ENCODE measurements at places on chromosomes 11 and 22.
A peak's percentile ranks its signal among the peaks of the same experiment; 100 is the strongest.

- no peak for DNase-seq
These were observed 11.7 kb downstream of the RNF141 start for GRCh38 chr11:10529279-10529678.

DNA sequence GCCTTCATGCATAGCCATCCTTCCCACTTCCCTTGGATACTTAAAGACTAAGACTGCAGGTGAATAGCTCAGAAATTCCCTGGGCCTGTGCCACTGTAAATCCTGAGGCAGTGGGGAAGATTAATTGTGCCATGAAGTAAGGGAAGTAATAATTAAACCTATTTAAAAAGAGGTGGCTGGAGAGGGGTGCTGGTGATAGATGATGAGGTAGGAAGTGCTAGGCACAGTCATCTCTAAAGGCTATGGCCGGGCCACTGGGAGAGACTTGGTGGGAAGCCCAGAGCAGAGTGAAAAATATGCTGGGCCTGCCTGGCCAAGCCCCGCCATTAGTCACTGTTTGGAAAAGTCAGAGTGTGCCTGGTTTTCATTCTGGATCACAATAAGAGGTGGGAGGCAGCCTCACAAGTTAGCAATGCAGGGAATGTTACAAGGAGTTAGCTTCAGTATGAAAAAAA, 197.2 kb upstream of the PITPNB start:
- DNase-seq: no peak

- DNase-seq: no peak
These were observed 8.0 kb upstream of the ZBTB16 start for GRCh38 chr11:114051558-114051957.

- no peak for DNase-seq
These were observed 31.9 kb downstream of the GDPD4 start for GRCh38 chr11:77269484-77270123.

- no peak for DNase-seq
These were observed 76.4 kb upstream of the MTNR1B start for GRCh38 chr11:92892802-92893684.

GRCh38 chr22:47552541-47553205, 790.2 kb downstream of the TBC1D22A start:
- no peak for DNase-seq

DNA sequence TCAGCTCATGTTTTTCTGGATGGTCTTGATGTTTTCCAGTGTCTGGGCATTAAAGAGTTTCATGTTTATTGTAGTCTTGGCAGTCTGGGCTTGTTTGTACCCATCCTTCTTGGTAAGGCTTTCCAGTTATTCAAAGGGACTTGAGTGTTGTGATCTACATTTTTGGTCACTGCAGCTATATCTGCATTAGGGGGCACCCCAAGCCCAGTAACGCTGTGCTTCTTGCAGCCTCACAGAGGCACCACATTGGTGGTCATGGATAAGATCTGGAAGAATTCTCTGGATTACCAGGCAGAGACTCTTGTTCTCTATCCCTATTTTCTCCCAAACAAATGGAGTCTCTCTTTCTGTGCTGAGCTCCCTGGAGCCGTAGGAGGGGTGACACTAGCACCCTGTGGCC, 451.5 kb upstream of the FAT3 start:
- no peak for DNase-seq

DNA sequence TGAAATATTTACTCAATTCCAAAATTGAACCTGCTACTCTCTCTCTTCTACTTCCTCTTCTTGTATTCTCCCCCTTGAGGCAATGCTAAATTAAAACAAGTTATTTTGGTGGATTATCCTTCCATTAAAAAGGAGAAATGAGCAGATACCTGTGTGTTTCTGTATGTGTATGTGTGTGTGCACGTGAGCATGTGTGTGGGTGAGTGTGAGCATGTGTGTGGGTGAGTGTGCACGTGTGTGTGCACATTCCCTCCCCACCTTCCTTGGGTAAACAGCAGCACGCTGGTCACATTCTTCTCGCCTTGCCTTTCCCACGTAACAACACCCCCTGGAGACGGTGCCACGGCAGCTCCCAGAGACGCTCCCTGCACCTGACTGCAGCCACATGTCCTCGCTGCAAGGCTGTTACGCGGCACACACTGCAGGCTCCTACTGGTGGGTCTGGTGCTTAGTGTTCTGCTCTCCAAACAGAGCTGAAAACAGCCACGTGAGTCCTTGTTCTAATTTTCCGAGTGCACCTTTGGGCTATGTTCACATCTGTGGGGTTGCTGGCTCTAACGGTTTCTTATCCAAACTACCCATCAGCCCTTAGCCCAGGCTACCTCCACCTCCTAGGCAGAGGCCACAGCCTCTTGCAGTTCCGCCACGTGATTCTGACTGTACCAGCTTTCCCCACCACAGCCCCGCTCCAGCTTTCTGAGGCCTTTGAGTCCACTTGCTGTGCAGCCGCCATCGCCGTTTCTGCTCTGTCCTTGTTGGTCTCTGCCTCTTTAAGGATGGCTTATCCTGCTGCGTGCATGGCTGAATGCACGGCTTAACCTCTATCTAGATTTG, 123.4 kb downstream of the CTTN start:
- DNase-seq: no peak

- no peak for DNase-seq
These were observed 42.6 kb downstream of the ZNF215 start for GRCh38 chr11:6968816-6969215.

DNA sequence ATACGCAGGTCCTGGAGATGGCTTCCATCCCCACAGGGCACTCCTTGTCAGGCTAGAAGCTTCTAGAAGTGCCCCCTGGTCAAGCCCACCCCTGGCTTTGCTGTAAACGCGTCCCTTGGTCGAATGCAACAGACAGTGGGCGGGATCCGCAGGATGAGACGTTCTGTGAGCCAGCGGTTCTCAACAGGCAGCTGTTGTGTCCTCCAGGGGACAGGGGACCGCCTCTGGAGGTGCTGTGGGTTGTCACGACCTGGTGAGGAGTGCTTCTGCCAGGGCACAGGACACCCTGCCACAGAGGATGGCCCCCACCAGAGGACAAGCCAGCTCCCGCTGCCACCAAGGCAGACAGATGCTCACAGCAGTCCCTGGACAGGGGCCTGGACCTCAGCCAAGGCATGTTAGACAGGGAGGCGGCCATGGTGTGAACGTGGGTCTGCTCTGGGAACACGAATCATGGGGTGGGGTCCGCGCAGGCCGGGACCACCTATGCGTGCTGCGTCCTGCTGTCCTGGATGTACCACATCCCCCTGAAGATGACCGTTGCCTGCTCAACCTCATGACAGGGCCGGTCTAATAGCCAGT, 11.7 kb downstream of the CRELD2 start:
- DNase-seq: no peak

DNA sequence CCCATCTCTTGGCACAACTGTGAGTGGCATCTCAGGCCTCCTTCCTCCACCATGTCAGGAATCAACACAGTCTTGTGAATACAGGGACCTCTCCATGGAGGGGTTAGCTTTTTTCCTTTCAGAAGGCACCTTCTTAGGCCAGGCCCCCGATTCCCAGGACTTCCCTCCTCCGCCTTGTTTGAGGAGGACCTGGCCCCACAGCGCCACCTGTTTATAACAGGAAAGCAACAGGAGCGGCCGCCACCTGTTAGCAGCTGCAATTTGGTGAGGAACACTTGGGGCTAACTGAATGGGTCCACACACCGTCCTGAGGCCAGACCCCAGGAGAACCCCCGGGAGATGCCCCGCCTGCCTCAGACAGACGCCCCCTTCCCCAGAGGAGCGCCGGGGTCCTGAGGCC, 3.8 kb upstream of the PKP3 start:
- peak; percentile 8 for DNase-seq

- no peak for DNase-seq
These were observed 59.4 kb downstream of the DDI1 start for GRCh38 chr11:104095791-104096190.

DNA sequence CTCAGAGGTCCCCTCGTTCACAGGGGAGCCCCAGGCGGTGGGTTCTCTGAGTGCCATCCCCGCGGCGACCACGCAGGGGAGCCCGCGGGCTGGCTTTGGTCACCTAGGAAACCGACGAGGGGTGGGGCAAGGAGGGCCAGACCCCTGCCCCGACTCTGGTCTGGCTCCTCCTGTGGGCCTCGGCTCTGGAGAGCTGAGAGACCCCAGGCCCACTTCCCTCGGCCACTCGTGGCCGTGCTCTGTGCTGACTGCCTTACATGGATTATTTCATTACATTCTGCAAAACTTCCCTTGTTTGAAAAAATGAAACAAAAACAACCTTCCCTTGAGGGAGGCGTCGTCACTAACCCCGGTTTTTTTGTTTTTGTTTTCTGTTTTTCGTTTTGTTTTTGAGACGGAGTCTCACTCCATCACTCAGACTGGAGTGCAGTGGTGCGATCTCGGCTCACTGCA, 15.1 kb upstream of the CYTH4 start:
- no peak for DNase-seq

- DNase-seq: no peak
These were observed 85.2 kb upstream of the VPREB1 start for GRCh38 chr22:22159384-22159783.

GRCh38 chr11:32658639-32659406, 75.2 kb downstream of the EIF3M start:
- DNase-seq: no peak

DNA sequence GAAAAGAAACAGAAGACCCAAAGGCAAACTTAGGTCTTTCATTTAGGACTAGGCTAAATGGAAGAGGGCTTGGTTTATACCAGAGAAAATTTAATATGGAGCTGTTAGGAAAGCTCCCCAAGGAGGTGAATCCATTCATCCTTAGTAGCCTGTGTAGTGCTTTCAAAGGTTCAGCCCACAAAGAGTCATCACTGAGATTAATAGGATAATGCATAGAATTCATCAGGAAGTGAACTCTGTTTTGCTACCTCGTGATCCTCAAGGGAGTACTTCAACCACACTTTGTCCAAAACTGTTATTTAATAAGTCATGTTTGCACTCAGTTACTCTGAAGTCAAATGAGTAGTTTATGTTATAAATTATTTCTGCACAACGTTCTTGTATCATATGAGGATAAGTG, 43.3 kb upstream of the MMP7 start:
- no peak for DNase-seq

DNA sequence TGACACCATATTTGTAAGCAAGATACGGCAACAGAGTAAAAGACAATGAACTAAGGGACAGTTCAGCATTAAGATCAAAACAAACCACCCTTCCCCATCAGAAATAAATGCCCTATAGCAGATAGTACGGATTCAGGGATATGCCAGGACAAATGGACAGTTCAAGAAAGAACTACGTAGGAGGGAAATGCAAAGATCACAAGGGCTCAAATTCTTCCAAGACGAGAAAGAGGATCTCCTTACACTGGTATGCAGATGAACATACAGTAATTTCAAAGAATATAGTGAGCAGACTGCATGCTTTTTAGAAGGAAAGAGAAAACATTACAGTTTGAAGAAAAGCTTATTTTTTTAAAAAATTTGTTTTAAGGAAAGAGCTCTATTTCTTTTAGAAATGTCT, 124.7 kb upstream of the APOA1 start:
- no peak for DNase-seq

DNA sequence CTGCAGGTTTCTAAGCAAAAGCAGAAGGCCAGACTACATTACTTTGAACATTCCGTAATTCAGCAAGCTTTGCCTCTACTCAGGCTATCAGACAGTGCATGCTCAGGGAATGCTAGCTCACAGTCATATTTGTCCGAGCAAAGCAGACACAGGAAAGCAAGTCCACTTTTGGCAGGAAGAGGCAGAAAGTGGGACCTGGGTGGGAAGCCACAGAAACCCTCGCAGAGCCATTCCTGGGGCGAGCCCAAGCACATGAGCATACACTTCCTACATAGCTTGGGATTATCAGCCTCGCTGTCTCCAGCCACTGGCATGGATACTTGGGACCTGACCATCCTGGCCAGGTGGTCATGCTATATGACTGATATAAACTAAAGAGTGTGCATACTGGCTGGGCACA, 113.3 kb downstream of the TRIM29 start:
- DNase-seq: no peak

DNA sequence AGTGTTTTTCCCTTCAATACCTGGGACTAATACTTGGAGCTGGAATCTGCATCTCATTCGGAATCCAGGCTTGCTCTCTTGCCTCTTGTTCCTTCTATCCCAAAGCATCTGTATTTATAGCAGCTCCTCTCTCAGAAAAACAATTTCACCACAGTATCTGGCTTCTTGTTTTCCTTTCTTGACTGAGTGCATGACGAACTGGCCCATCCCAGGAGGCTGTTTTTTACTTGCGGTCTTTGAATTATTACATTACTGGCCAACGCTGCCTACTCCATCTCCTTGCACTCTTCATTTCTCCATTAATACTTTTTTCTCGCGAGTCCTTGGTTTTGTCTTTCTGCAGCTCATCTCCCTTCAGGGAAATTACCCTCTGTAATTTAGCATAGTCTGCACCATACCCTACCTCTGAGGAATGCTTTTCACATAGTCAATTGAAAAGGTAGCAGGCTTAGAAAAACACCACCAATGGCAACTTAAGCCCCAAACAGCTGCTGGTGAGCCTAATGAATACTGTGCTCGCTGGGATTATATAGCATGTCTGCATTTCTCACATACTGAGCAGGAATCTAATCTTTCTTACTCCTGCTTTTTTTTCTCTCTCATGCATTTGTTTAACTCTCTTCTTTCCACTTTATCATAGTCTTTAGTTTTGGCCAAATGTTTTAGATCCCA, 277.4 kb upstream of the SESN3 start:
- DNase-seq: no peak

All from NCI-H510A treated with DMSO at 0.1 percent for 48 hours (cell line).